CD4-positive, alpha-beta T cell treated with Interleukin-4 for 1 hour (primary cell): ENCODE measurements at places on chromosomes 12 and 14.
A peak's percentile ranks its signal among the peaks of the same experiment; 100 is the strongest.

GRCh38 chr12:52836042-52836466, 1.9 kb upstream of the KRT79 start:
- peak; percentile 18 for DNase-seq

GRCh38 chr12:86138770-86139169, 117.4 kb downstream of the MGAT4C start:
- no peak for DNase-seq

DNA sequence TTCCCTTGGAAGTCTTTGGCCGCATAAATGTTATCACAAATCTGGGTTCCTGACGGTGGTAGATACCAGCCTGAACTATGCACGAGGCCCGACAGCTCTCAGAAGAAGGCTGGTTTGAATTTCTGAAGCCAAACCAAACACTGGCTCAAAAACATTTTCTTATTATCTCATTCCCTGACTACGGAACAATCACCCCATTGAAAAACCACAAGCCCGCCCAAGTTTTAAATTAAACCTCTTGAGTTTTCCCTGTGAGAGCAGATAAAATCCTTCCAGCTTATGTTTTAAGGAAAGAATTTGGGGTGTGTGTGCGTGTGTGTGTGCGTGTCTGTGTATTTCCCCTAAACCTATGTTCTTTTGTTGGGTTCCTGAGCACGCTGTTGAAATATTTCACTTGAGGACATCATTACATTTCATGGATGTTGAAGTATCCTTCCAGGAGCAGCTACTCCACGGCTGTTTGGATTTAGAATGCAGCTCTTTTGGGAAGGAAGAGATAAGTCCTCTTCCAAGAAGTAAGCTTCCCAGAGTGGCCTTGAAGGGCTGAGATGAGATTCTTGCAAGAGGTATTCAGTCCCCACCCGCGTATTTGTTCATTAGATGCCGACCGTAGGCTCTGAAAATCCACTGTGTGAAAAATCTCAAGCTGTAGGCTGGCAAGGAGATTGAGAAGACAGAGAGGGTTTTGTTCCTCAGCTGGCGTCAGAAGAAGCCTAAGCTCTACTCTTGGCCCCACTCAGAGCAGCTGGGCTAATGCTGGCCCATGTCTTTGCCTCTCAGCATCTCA, 131.0 kb upstream of the NCOR2 start:
- DNase-seq, result no peak

DNA sequence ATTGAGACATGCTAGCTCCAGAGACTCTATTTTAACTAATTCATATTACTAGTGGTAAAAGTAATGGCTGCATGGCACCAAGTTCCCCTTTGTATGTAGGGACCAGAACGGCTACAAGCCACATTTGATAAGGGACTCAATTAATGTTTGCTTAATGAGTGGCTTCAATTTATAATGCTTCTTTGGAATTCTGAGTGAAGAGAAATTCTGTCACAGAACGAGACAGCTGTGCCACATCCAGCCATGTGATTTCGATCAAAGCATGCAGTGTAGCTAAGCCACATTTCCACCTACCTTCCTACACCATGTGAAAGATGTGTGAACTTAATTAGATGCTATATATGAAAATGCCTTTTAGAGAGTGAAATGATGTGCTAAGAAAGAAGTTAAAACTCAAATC, 217.4 kb downstream of the ACSS3 start:
- no peak for DNase-seq

- DNase-seq, result no peak
Observed at GRCh38 chr14:30935445-30935844, 61.1 kb downstream of the COCH start.

DNA sequence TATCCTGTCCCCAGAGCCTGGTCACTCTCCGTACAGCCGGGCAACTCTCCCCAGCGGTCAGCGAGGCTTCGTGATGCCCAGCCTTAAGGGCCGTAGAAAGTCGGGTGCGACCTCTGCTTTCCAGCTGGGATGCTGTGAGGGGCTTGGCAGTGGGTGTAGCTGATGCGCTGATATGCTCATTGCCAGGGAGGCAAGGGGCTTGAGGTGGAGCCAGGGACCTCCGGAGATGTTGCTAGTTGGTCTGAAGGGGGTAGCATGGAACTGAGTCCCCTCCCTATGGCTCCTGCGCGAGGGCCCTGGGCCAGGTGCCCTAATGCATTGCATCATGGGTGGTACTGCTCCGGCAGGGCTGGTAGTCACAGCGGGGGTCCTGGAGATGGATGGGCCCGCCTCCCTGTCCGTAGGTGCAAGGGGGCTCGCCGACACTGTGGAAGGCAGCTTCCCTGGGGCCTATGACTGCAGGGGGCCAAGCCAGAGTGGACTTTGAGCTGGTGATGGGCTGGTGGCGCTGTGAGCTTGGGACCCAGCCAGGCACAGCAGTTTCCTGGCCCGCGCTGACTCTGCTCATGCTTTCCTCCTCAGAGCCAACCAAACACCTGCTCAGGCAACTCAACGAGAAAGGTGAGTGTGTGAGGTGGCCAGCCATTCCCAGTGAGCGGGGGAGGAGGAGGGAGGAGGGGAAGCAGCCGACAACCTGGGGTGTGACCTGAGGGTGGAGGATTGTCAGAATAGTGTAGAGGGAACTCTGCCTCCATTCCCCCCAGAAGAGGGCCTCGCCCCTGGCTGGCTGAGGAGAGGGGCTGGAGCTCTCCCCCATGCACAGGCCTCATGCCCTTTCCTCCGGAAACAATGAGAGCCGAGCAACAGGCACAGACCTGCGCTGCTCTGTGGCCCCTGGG, 32.3 kb downstream of the PLEKHG3 start:
- no peak for DNase-seq

- no peak for DNase-seq
Observed at GRCh38 chr14:69654116-69654515, 42.7 kb downstream of the SUSD6 start.

DNA sequence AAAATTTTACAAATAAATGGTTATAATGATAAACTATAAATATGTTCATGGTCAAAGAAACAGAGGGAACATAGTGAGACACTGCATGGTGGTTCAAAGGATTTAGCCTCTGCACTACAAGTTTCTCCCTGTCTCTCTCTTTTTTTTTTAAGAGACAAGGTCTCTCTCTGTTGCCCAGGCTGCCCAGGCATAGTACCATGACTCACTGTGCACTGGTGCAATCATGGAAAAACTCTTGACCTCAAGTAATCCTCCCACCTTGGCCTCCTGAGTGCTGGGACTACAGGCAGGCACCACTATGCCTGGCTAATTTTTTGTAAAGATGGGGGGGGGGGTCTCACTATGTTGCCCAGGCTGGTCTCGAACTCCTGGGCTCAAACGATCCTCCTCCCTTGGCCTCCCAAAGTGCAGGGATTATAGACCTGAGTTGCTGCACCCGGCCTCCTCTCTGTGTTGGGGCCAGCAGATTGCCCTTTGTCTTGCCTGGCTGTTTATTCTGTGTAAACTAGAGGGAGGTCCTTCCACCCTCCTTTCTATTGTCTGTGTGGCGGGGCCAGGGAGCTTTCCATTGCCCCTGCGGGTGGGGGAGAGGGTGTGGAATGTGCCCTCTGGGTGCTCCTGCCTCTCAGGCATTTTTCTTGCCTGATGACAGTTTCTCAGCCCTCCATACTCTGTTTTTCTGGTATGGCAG, 22.1 kb downstream of the MTHFD1 start:
- DNase-seq, result no peak

DNA sequence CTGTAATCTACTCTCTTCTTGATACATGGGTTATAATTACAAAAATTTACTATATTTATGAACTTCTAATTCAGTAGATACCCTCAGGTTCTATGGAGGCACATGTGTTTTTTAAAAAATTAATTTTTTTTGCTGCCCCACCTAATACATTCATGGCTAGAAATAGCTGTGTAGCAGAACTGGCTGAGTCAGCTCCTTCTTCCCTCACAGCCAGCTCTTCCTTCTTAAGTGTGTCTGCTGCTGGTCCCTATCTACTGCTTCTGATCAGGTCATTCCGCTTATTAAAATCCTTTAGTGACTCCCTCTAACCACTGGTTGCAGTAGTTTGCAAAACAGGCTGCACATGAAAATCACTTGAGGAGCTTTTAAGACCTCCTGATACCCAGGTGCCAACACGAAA, 400.1 kb downstream of the APAF1 start:
- no peak for DNase-seq

- no peak for DNase-seq
Observed at GRCh38 chr12:93707836-93708235, 30.7 kb downstream of the CRADD start.

- DNase-seq, result no peak
Observed at GRCh38 chr12:103499571-103499970, 3.8 kb upstream of the C12orf42 start.

DNA sequence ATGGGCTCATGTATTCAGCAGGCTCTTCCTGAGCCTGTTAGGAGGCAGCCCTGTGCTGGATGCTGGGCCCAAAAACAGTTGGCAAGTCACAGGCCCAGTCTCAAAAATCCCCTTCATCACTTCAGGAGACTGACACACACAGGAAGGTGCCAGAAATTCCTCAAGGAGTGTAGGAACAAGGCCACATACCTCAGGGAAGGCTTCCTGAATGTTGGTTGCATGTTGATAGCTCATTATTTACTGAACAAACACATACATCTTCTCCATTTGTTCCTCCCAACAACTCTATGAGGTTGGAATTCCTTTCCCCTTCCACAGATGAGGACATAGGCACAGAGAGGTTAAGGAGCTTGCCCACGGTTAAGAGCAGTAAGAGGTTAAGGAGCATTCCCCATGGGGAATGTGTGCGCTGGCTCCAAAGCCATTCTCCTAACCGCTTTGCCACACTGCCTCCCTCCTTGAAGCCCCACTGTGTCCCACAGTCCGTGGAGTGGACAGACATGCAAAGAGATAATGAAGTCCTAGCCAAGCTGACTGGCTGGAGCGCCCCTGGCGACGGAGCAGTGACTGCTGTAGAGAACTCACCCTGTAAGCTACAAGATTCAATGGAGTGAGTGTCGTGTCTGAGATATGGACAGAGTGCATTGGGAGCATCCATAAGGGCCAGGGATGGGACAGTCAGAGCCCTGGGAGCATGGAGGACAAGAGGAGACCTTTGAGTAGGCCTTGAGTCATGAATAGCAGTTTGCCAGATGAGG, 3.3 kb downstream of the HHIPL1 start:
- no peak for DNase-seq

GRCh38 chr12:63894132-63894531, 49.6 kb downstream of the SRGAP1 start:
- DNase-seq, result no peak

DNA sequence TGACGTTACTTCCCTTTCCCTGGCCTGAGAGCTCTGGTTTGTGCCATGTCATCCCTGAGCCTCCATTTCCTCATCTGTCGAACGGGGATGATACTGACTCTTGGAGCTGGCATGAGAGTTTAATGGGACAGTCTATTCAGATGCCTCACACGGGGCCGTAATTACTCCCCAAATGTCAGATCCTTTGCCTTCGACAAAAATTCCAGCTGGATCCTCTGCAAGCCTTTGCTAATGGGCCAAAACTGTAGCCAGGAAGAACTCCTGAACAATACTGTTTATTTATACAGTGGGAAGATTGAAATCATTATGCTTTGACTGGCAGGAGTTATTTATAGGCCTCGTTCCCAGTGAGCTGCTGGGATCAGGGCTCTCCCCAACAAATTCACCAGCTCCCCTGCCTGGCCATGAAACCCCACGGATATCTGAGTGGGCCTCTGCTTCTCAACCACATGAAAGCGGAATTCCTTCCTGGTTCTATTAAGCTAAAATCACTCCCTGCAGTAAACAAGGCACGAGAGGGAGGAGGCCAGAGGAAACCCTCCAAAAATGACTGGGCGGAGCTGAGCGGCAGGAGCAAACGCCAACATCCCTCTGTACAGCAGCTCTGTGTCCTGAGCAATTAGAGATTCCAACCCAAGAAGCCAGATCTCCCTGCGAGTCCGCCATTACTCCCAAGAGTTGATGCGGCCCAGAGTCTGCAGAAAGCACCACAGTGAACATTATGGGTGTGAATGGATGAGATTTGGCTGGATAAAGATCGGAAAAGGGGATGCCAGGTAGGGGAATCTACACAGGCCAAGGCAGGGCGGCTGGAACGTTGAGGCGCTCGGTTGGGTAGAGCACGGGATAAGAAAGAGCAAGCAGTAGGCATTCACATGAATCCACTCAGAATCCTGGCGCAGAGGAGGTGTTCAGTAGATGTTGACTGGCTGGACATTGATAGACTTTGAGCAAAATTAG, 326.1 kb downstream of the BCL11B start:
- DNase-seq, result no peak

GRCh38 chr12:7282844-7283243, 21.0 kb upstream of the ACSM4 start:
- no peak for DNase-seq

DNA sequence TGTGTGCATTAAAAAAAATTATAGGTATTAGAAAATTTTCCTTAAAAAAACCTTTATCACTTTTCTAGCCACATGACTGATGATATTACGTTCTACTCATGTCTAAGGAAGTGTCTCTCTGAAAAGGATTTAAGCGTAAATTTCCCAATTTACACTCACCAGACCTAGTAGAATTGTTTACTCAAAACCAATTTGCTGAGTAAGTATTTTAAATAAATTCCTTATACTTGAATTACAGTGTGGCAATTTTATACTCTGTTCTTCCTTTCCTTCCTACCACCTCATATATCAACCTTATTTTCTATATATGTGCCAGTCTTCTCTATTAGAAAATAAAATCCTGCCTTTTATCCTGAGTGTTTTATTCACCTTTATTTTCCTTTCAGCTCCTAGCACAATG, 1035.1 kb downstream of the TRHDE start:
- DNase-seq, result no peak

DNA sequence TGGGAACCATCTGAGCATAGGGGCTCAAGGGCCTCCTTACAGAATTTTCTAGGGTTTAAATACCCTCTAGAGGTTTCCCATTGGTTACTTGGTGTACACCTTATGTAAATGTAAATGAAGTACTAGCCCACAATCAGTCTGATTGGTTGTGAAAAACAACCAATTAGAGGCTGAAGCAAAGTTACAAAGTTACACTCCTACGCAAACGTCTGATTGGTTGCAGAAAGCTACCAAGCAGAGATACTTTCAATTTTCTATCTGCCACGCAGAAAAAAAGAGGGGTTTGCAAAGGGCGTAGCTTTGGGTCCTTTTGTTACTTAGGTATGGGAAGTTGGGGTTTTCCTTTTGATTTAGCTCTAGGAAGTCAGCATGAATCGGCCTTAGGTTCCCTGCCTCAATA, 1.8 kb upstream of the TMEM19 start:
- DNase-seq, result no peak

GRCh38 chr12:105724641-105725040, 394.1 kb downstream of the C12orf75 start:
- DNase-seq, result no peak

DNA sequence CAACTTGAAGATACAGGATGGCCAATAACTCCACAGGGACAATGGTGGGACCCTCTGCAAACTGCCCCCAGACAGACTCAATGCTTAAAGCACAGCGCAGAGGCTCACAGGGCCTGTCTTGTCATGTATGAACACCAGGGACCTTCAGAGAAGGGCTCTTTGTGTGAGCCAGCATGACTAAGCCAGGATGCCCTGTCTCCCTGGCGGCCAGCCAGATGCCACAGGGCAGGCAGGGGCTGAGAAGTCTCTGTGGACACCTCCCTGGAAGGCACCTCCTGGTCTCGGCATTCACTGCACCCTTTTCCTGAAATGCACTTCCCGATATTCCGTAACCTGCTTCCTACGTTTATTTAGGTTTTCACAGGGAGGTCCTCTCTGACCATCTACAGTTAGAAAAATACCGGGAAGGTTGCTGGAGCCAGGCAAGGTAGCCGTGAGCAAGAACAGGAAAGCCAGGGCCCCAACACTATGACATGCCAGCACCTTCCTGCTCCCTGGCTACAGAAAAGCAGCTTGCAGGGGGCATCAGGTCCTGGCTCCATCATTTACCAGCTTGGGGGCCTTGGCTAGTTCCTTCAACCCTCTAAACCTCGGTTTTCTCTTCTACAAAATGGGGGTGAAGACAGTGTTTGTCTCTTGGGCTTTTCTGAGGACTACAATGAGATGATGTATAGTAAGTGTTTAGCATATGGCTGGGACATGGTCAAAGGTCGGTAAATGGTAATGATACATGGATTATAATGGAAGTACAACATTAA, 65.0 kb downstream of the PITPNM2 start:
- peak; percentile 35 for DNase-seq
